ENCODE measurements at places on chromosomes 7 and 10.

- DNase-seq = no peak
Measured at GRCh38 chr7:129341816-129342806, 92.1 kb upstream of the STRIP2 start.

- no peak for DNase-seq
Measured at GRCh38 chr10:3612183-3613001, 172.6 kb downstream of the KLF6 start.

GRCh38 chr10:47146572-47146971 is 153.4 kb upstream of the GDF10 start:
- no peak for DNase-seq

- DNase-seq = no peak
Measured at GRCh38 chr10:30589441-30589840, 40.1 kb downstream of the LYZL2 start.

DNA sequence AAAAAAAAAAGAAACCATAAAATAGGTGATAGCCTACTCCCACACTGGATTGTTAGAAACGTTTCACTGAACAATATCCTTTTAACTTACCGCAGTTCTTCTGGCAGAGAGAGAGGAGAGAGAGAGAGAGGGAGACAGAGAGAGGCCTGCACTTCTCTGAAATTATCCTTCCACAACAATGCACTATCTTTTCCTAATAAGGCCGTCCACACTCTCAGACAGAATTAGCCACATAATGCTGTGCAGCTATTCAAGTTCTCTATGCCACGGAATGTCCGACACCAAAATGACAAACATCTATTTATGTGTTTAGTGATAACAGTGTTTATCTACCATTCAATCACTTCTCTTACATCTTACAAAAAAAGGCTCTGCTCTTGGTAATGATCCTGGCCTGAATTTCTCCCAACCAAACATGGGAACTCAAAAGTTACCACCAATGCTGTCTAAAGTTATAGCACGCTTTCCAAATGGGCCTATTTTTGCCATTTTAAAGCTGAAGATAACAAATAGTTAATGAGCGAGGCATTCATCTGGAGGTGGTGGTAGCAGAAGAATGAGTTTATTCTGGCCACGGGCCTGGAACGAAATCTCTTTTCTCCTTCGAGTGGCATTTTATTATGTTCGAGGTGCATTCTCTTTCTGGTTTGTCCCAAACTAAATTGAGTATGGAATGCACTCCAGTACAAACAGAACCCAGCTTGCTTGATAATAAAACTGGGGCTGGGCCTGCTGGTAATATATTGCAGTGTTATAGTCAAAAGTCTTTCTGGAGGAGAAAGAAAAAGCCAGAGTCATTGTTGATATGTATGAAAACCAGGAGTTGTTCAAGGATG is 160.2 kb upstream of the SVIL start:
- DNase-seq = no peak

DNA sequence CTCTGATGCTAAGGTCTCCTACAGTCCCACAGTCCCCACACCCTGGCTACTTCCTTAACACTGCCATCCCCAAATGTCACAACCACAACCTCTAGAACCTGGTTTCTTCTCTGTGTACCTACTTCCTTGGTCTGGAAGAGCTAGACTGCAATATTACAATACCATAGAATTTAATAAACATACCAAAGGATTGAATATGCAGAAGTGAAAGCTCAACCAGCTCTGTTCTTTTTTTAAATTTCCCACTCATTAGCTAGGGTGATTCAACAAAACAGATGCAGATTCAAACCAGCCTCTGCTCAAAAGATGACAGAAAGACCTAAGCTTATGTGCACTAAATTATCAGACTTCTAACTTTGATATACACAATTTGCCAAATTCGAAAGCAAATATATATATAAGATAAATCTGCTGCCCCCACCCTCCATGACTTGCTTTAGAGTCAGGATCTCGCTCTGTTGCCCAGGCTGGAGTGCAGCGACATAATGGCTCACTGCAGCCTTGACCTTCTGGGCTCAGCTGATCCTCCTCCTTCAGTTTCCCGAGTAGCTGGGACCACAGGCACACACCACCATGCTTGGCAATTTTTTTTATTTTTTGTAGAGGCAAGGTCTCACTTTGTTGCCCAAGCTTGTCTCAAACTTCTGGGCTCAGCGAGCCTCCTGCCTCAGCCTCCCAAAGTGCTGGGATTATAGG is 212.6 kb downstream of the CHCHD3 start:
- DNase-seq = no peak

DNA sequence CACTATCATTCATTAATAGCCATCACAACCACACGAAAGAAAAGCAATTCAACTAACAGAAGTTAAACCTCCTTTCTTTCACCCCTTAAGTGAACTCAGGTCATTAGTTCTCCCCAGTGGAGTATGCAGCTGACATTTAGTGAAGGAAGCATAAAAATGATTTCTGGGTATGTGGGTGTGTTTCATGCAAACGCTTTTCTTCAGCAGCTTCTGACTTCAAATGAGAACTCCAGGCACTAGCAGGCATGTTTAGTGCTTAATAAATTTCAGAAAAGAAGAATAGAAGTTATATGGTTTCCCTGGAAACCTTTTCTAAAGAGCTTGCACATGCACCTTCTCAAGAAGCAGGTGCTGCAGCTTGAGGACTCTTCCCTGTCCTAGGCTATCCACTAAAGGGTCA is 62.5 kb downstream of the PIK3CG start:
- no peak for DNase-seq

DNA sequence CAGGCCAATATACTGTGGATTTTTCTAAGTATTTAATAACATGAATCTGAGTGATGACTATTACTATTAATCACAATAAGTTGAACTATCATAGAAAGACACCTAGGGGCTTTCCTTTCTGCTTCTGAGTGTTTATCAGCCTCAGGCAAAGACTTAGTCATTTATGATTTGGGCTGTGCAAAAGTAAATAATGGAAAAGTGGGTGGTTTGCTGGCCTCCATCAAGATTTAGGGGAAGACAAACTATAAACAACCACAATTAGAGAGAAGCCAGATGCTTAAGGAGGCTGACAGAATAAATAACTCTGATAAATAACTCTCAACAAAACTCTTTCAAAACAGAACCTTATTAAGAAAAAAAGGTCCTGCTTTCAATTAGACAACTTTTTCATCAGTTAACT is 64.7 kb downstream of the MACC1 start:
- no peak for DNase-seq

DNA sequence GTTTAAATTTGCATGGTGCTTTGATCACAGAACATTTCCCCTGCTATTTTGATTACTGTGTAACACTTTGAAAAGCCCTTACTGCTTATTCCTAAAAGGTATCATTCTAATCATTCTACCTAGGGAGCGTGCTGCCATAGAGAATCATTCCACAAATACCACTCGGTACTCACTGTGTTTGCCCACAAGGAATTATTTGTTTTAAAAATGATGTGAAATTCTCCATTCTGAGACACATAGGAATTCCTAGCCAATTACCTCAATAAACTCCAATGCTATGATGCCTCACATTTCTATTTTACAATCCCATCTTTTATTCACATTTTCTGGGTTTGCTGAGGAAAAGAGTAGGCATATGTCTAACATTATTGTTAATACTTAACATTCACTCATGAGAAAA is 16.2 kb upstream of the TES start:
- DNase-seq = no peak

GRCh38 chr7:112571852-112572607 is 91.2 kb downstream of the LSMEM1 start:
- DNase-seq = no peak

DNA sequence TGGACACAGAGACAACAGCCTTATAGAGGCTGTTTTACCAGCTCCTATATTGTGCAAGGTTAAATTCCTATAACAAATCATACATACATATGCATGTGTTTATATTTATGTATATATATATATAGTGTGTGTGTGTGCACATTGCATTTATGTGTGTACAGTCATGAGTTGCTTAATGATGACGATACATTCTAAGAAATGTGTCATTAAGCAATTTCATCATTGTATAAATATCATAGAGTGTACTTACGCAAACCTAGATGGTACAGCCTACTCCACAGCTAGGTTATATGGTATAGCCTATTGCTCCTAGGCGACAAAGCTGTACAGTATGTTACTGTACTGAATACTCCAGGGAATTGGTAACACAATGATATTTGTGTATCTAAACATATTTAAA is 30.1 kb upstream of the TNKS2 start:
- no peak for DNase-seq

- DNase-seq = no peak
Measured at GRCh38 chr10:9305018-9305655, 1250.6 kb downstream of the GATA3 start.

GRCh38 chr10:28020993-28021982 is 22.4 kb upstream of the ODAD2 start:
- no peak for DNase-seq

- no peak for DNase-seq
Measured at GRCh38 chr10:128456271-128456670, 330.0 kb upstream of the MKI67 start.

DNA sequence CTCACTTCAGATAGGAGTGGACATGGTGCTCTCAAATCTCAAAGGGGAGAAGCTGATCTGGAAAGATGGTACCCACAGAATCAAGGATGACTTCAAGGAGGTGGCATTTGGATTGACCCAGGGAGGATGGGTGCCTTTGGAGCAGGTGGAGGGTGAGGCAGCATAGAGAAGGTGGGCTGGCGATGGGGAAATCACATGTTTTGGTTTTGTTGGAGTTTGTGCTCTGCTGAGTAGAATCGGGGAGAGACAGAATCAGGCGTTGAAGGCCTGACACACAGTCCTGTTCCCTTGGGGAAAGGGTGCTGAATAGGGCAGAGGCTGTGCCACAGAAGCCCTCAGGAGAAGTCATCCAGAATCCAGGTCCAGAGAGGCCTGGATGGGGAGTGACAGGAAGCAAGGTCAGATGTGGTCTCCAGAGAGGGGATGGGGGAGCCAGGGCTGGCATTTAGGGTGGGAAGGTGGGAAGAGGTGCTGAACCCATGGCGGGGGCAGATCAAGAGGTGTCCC is 291.1 kb downstream of the GLRX3 start:
- no peak for DNase-seq

DNA sequence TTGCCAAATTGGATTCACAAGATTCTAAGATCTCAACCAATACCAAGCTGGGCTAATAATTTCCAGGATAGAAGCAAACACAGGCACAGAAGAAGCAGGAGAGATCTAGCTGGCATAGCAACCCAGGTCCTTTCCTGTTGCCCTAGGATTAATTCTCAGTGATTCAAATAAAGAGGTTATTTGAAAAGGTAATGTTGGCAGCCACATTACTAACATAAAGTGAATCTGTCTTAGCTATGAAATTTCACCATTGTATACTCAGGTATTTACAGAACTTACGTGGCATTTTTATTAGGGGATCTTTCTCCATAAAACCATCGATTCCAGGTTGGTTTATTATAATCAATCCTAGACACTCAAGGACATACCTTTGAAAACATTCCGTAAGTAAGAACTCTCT is 379.3 kb upstream of the POM121L12 start:
- no peak for DNase-seq

All from GF-D8 (cell line).